ENCODE measurements at places on chromosomes 2 and 18. TPM values are rescaled to one million over a fixed set of nuclear protein-coding genes. Genes with fewer than 3 reads are reported as not detected.

GRCh38 chr2:64402876-64403275 is 51.1 kb upstream of the LGALSL start:
- no peak for DNase-seq

GRCh38 chr2:41657226-41657625 is 390.6 kb upstream of the PKDCC start:
- DNase-seq = no peak

- peak; percentile 61 for DNase-seq
Measured at GRCh38 chr18:75208836-75209128, 157 bp downstream of the PTGR3 start.

- no peak for DNase-seq
Measured at GRCh38 chr2:85706599-85707296, 12.6 kb downstream of the GNLY start.

DNA sequence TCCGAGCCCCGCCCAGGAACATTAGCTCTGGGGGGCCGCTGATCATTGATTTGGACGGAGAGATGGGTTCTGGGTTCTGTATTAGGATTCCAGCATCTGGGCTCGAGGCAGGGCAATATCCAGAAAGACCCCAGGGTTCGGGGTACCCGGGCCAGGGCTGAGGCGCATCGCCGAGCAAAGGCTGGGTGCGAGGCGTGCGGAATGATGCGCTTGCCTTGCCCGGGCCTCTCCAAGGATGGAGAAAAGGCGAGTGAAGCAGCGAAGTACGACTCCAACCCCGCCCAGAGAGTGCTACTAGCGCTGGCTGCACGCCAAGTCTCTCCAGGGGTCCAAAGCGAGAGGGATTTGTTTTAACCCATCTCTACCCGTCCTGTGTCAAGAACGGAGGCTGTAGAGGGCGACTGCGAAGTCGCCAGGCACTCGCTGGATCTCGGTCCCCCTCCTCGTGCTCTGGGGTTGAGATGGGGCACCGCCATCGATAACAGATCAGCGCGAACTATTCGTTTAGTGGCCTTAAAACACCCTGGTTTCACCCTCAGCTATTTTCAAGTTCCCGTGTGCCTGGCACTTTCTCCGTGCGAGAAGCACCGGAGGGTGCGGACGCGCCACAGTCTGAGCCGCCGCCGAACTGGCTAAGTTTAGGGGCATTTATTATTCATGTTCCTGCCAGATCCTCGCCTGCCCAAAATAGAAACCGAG is 1.9 kb downstream of the ADCYAP1 start:
- DNase-seq = no peak

DNA sequence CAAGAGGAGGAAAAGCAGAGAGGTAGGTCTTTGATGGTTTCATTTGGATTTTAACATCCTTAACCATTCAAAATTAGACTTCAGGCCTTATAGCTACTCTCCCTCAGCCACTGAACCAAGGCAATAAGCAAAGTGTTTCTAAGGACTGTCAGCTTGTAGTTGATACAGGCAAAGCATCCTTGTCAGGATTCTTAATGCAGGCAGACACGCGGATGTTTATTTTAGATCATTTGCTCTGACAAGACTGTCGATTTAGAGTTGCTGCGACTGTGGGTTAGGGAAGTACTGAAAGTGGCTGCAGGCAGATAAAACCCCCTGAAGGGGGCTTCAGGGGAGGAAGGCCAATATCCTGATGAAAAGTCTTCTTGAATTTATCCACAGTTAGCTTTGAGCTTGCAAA is 46.6 kb downstream of the CDH20 start:
- DNase-seq = no peak

DNA sequence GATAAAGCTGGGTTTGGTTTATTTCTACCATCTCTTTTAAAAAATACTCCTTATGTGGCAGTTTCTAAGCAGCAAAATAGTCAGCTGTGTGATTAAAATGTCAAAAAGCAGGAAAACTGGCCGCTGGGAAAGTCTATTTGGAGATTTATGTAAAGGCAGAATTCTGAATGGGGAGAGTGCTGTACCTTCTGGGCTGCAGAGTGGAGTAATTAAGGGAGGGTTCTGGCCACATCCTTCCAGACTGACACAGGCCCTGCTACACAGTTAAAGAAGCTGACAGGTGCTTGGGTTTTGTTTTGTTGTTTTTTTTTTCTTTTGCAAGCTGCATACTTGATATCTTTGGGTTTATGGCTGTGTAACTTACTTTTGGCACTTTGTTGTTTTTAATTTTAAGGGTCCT is 157.2 kb downstream of the WDSUB1 start:
- no peak for DNase-seq

- DNase-seq = peak; percentile 70
Measured at GRCh38 chr2:219475697-219476651, 22.7 kb upstream of the GMPPA start.

DNA sequence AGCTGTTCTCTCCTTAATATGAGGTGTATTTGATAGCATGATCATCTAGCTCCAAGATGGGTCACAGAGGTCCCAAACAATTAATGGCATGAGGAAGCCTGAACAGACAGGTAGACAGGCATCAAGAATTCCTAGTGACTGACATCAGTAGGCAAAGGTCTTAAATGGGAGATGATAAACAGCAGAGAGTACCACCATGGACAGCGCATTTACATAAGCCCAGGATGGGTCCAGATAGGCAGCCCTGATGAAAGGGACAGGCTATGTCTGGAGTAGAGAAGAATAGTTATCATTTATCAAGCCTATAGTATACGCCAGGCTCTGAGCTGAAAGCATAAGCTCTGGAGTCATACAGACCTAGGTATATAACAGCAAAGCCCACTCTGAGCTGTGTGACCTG is 434.7 kb upstream of the SETBP1 start:
- DNase-seq = no peak

DNA sequence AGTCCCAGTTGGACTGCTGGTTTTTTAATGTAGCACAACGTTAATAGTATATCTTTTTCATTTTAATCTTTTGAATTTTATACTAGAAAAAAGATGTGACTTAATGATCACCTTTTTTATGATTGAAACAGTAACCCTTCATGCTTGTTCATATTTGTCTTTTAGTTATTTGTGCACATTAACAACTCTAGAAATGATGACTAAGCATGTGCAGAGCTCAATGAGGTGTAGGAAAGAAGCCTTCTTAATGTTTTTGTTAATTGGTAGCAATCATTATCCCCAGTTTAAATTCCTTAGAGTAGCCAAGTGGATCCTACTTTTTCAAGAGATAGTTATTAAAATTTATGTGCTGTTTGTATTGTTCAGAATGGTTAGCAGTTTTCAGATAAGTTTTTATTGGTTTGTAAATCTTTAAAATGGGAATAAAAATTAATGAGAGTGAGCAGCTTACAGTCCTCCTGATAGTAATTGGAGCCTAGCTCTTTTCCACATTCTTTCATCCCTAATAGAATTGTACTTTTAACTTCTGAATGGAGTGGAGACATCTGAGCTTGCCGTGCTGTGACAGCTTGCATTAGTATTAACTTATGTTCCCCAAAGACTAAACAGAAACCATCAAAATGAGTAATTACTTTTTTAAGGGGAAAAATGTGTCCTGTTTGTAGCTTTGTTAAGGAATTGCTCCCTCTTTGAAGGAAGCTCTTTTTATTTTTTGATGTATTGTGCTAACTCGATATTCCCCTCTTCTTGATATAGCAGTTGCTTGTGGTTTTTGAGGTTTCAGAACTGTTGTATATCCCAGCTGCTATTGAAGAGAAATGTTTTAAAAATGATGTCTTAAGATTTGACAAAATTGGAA is 17.3 kb downstream of the PIK3C3 start:
- DNase-seq = no peak

AP1S3 gene
- 13.5 TPM for total RNA-seq

PROKR1 gene
- total RNA-seq = not detected

CNOT9 gene
- total RNA-seq = 111 TPM

OTOS gene
- total RNA-seq = not detected

ASB18 gene
- total RNA-seq = not detected

CSRNP3 gene
- total RNA-seq = not detected

Data from activated CD8-positive, alpha-beta memory T cell treated with anti-CD3 and anti-CD28 coated beads, Interleukin-2, amount 10 ng/mL, durations not matched to agents 7 days and 5 days (primary cell).